Peyer's patch (tissue), 4 donors: ENCODE measurements at places on chromosomes 4 and X. TPM values are rescaled to one million over a fixed set of nuclear protein-coding genes. Genes with fewer than 3 reads are reported as not detected.
A peak's percentile ranks its signal among the peaks of the same experiment; 100 is the strongest.

The PASD1 gene
- total RNA-seq: not detected

The PRKX gene
- total RNA-seq: 18.6 TPM

The LINC00632 gene
- 10.3 TPM for total RNA-seq

The CXCL3 gene
- 1.5 TPM for total RNA-seq

The ABLIM2 gene
- total RNA-seq: 9.0 TPM

The MAGEB10 gene
- total RNA-seq: not detected

The SLITRK4 gene
- total RNA-seq: not detected

The AKAP14 gene
- total RNA-seq: not detected

The ARSJ gene
- 3.3 TPM for total RNA-seq

The BCLAF3 gene
- total RNA-seq: 10.5 TPM

The BMP3 gene
- total RNA-seq: 26.4 TPM

The PLAC8 gene
- 119 TPM for total RNA-seq

The ZFP42 gene
- not detected for total RNA-seq

DNA sequence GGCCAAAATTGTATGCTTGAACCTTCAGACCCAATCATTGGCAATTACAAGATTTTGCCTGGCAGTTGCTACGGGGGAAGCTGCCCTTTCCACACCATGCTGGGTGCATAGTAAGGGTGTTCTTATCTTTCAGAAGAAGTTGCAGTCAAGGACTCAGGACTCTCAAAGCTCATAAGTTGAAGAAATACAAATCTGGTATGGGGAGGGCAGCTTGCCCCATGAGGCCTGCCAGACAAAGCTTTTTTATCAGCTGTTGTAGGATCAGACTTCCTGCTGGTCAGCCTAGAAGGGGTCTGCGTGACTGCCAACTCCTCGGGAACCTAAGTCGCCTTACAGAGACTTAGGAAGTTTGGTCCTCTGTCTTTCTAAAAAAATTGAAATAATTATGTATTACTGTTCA, 174.9 kb upstream of the TECRL start:
- no peak for DNase-seq

GRCh38 chr4:147822128-147822527, 90.2 kb downstream of the ARHGAP10 start:
- DNase-seq: peak; percentile 78

DNA sequence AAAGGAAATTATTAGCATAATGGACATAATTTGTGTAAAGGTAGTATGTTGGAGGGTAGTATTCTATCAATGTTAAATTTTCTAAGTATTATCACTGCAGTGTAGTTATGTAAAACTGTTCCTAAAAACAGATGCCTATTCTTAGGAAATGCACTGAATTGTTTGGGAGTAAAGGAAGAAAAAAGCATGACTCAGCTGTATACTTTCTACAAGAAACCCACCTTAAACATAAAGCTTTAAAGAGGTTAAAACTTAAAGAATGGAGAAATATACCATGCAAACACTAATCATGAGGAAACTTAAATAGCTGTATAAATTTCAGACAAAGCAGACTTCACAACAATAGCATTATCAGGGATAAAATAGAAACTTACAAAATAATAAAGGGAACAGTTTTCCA, 292.9 kb downstream of the ANTXR2 start:
- no peak for DNase-seq

GRCh38 chr4:36249610-36250009, 5.3 kb upstream of the ARAP2 start:
- DNase-seq: no peak

DNA sequence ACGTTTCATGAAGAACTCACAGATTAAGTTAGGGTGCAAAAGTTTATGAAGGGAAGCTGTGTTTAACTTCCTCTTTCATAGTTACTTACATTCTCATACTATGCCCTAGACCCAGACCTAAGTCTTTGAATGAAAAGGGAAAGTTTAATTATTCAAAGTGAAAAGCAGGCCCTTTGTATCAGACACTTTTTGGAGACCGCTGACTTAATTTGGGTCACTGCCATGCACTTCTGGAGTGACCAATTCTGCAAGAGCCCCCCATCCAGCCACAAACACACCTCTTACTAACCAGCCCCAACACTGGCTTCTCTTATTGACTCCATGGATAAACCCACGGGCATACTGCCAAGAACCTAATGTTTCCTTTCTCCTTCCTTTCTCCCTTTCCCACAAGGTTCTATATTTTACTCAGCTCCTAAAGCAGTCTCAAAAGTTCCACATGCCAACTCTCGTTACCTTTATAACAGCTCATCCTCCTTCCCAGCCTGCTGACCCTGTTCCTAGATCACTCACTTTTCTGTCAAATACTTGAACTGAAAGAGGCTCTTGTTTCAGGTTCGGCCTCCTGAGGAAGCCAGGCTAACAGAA, 34.5 kb downstream of the ABCE1 start:
- DNase-seq: no peak

- no peak for DNase-seq
Measured at GRCh38 chrX:48589482-48590162, 7.7 kb upstream of the WDR13 start.

- no peak for DNase-seq
Measured at GRCh38 chr4:104749062-104749461, 254.4 kb upstream of the CXXC4 start.

- DNase-seq: no peak
Measured at GRCh38 chr4:174749091-174749490, 80.0 kb downstream of the GLRA3 start.

DNA sequence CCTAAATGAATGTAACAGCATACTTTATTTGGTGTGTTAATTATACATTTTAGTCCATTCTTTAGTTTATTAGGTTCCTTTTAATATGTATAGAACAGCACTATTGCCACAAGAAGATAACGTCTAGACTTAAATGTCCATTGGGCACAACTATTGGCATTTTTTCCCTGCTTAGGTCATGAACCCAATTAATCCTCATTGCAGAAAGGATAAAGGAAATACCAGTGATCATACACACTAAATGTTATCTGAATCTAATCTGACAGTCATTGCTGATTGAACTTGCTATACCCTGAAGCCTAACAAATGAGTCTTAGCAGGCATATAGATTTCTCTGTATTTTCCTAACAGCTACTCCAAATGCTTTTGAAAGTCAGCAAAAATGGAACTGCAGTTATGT, 2250.0 kb upstream of the AGA start:
- no peak for DNase-seq

DNA sequence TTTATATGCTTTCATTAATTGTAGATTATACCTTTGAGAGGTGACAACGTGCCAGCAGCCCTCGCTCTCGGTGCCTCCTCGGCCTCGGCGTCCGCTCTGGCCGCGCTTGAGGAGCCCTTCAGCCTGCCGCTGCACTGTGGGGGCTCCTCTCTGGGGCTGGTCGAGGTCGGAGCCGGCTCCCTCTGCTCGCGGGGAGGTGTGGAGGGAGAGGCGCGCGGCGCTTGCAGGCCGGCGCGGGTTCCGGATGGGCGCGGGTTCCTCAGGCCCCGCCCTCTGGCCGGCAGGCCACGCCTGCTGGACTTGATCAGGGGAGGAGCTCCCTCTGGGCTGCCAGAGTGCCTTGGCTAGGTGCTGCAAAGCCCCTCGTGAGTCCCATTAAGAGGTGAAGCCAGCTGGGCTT, 321.1 kb upstream of the PCDH18 start:
- DNase-seq: no peak

GRCh38 chr4:186400676-186401075, 134.7 kb downstream of the F11 start:
- DNase-seq: no peak

GRCh38 chr4:141216002-141216761, 4.5 kb upstream of the ZNF330 start:
- no peak for DNase-seq

DNA sequence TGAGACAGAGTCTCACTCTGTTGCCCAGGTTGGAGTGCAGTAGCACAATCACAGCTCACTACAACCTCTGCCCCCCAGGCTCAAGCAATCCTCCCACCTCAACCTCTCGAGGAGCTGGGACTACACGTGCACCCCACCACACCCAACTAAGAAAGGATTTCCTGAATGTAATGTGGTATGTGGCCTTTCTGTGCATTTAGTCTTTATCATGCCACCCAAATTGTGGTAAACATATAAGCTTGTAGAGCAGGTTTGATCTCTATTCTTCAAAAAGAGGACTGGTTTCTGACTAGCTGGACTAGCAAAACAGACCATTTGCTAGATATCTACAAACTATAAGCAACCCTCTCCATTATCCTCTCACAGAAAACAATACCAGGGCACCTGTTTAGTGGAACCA, 33.6 kb downstream of the ELOVL6 start:
- no peak for DNase-seq

GRCh38 chr4:26431461-26432180, 58.7 kb downstream of the CCKAR start:
- no peak for DNase-seq

DNA sequence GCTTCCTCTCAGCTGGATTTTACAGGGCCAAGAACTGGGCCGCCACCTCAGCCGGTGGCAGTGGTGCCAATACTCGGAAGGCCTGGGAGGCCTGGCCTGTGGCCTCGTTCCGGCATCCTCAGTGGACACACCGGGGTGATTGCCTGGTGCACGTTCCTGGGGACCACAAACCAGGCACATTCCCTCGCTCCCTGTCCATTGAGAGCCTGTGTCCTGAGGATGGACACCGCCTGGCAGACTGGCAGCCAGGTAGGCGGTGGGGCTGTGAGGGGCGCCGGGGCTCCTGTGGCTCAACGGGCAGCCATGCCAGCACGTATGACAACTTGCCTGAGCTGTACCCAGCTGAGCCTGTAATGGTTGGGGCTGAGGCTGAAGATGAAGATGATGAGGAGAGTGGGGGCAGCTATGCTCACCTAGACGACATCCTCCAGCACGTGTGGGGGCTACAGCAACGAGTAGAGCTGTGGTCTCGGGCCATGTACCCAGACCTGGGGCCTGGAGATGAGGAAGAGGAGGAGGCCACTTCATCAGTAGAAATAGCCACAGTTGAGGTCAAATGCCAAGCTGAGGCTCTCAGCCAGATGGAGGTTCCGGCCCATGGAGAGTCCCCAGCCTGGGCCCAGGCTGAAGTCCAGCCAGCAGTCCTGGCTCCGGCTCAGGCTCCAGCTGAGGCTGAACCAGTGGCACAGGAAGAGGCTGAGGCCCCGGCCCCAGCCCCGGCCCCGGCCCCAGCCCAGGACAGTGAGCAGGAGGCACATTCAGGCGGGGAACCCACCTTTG, 70.4 kb downstream of the STARD8 start:
- peak; percentile 19 for DNase-seq

DNA sequence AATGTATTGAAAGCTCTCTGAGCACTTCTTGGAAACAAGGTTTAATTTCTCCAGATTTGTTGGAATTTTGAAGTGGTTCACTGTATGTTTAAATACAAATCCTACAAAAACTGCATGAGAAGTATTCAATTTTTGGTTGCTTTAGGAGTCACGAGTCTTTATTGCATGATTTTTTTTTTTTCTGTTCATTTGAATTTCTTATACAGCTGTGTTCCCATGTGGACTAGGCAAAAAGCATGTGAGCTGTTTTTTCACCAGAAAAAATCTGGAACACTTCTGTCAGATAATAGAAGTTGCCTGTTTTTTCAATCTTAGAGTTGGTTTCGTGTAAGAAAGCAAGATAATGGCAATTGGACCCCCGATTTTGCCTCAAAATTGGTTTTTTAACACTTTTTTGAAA, 66.4 kb downstream of the SLC9A6 start:
- DNase-seq: no peak

DNA sequence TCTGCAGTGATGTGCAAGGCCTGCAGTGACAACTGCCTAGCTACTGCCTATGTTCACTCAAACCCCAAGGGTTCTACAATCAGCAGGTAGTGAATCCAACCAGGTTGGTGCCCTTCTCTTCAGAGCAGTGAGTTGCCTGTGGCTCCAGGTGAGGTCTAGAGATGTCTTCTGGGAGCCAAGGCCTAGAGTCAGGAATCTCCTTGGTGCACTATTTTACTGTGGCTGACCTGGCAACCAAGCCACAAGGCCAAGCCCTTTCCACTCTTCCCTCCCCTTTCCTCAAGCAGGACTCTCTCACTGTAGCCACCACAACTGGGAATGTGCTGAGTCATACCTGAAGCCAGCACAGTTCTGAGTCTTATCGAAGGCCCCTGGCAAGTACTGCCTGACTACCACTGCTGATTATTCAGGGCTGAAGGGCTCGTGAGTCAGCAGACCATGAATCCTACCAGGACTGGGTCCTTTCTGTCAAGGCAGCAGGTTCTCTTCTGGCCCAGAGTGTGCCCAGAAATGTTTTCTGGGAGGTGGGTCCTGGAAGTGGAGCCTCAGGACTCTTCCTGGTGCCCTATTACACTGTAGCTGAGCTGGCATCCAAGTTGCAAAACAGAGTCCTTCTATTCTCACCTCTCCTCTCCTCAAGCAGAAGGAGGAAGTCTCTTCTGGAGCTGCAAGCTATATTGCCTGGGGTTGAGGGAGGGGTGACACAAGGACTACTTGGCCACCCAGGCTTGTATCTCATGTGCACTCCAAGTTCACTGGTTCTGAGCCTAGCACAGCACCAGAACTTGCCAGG, 111.6 kb downstream of the BTC start:
- DNase-seq: no peak

DNA sequence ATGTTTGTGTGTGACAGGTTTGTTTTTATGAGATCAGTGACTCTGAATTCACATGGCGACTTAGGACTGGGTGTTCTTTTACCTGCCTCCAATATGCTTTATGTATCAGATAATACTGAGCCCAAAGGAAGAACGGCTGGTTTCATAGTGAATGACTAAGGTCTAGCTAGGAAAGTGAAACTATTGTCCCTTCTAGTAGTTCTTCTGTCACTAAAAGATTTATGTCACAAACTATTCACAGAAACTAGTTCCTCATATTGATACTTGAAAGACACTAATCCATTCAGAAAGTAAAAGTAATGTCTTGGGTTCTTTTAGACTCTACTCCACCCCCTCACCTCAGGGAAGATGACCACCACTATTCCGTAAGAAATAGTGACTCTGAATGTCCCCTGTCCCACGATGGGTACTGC, 81.7 kb downstream of the EGF start:
- DNase-seq: no peak

- DNase-seq: no peak
Measured at GRCh38 chr4:74536557-74536956, 91.6 kb downstream of the AREG start.

DNA sequence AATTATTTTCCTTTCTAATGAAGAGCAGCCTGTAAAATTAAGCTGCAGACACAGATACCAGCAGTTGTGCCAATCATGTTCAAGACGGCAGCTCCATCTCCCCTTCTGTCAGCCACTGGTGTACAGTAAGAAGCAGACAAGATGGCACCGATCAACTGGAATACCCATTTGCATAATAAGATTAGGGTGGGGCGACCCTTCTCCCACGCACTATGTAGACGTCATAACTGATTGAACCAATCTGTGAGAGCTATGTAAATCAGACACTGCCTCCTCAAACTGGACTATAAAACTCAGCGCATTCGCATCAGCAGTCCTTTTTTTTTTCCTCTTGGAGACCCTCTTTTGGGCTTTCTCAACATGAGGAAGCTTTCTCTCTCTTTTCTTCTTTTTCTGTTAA, 40.4 kb upstream of the INTS6L start:
- DNase-seq: no peak

GRCh38 chrX:69027181-69028005, 137.9 kb downstream of the PJA1 start:
- no peak for DNase-seq

GRCh38 chr4:9988933-9989332, 32.4 kb downstream of the SLC2A9 start:
- DNase-seq: no peak

GRCh38 chrX:34901761-34902160, 40.8 kb upstream of the FAM47B start:
- DNase-seq: no peak

GRCh38 chr4:54215379-54216077, 13.6 kb upstream of the PDGFRA start:
- DNase-seq: no peak

- no peak for DNase-seq
Measured at GRCh38 chr4:153063490-153063889, 127.4 kb downstream of the FHDC1 start.
